ENCODE measurements at places on chromosomes 1 and 21.

DNA sequence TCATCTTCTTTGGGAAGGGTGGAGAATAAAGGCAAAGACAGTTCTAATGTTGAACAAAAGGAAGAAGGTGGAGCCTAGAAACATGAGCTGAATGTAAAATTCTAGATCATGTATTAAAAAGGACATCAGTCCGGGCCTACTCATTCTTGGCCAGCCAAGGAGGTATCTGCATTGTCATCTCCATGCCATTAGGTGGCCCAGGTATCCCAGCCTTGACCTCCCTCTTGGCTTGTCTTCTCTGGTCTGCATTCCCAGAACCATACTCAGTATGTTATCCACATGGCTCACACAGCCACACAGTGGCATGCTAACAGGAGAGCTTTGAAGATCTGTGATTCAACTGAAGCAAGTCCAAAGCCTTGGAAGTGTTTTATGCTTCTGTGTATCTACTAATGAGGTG lies 369.8 kb upstream of the KAZN start:
- DNase-seq, result no peak

- no peak for DNase-seq
These were observed 101.6 kb upstream of the BACE2 start for GRCh38 chr21:41066086-41066938.

GRCh38 chr1:85553416-85554335 lies 26.9 kb upstream of the CCN1 start:
- DNase-seq, result no peak

DNA sequence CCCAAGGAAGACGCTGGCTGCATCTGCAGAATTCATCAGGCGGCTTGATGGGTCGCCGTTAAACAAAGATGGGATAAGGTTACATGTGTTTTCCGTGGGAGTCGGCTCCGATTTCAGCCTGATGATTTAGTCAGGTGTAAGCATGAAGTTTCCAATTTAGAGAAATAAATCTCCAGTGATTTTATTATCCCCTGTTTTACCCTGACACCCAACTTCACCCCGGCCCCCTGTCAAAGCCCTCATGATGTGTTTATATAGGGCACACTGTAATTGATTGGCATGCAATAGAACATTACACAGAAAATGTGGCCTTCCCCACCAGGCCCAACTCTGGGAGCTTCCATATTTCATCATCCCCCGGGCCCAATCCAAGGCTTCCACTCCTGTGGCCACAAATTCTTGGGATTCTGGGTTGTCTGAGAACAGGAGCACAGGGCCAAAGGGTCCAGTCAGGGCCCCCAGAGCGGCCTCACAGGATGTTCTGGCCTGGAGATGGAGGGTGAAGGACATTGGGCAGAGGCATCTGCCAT lies 72.5 kb downstream of the FOXD2 start:
- no peak for DNase-seq

DNA sequence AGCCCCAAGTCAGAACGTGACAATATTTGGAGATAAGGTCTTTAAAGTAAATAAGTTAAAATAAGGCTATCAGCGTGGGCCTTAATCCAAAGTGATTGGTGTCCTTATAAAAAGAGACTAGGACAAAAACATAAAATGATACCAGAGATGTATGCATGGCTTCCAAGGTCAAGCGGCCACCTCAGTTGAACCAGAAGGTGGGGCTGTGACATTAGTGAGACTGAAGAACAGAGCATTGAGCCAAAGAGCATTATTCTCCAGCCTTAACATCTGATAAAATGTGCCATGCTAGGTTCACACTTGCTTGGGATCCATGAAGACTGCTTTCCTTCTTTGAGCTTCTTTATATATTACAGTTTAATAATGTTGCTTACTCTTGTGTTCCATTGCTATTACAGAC lies 554.6 kb downstream of the PLA2G4A start:
- no peak for DNase-seq

DNA sequence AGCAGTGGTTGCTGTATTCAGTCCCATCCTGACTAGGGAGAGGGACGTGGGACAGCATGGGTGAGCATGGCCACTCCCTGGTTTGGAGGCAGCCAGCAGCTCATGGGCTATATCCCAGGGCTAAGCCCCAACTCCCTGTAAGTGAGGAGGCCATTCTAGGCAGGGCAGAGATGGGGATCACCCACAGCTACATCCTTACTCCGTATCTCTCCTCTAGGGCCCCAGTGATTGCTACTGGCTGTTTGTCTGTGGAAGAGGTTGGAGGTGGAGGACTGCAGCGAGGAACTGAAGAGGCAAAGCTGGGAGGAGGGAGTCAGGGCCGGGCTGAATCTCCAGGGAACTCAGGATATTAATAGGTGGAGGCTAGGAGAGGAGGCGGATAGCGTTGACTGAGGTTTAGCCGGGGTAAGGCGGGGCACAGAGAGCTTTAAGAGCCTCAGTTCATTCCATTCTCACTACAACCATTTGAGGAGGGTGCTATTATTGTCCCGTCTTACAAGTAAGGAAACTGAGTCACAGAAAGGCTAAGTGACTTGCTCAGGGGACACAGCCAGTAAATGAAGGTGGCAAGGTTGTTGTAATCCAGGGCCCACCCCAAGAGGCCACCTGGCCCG lies 6.8 kb downstream of the OLIG2 start:
- no peak for DNase-seq

GRCh38 chr1:150134537-150134936 lies 15.2 kb upstream of the PLEKHO1 start:
- DNase-seq, result no peak

DNA sequence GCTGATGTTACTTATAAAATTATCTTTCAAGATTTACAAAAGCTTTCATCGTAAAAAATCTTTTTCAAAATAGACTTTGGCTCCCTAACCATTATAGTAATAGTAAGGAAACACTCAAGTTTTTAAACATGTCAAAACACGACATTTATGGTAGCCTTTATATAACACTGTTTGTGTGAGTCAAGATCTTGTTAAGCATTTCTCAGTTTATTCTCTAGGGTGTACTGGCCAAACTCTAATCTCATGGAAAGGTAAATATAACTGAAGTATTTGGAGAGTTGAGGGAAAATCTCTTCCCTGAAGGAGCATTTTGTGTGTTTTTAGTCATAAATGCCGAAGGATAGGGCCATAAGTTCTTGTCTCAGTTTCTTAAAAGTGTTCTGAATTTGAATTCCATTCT lies 790.9 kb upstream of the NCAM2 start:
- DNase-seq, result no peak

DNA sequence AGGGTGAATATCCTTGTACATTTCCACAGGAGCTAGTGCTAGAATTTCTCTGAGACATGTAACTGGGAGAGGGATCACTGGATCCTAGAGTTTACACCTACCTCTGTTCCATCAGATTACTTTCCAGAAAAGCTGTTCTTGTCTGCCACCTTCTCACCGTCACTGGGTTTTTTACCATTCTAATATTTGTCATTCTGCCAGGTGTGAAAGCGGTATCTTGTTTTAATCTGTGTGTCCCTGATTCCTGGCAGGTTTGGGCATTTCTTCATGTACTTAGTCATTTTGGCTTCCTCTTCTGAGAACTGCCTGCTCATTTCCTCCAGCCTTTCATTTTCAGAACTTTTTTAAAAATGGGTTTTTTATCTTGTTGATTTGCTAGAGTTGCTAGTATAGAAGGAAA lies 5.1 kb downstream of the PMF1 start:
- DNase-seq, result no peak

- no peak for DNase-seq
These were observed 42.6 kb upstream of the COL6A1 start for GRCh38 chr21:45938811-45939520.

DNA sequence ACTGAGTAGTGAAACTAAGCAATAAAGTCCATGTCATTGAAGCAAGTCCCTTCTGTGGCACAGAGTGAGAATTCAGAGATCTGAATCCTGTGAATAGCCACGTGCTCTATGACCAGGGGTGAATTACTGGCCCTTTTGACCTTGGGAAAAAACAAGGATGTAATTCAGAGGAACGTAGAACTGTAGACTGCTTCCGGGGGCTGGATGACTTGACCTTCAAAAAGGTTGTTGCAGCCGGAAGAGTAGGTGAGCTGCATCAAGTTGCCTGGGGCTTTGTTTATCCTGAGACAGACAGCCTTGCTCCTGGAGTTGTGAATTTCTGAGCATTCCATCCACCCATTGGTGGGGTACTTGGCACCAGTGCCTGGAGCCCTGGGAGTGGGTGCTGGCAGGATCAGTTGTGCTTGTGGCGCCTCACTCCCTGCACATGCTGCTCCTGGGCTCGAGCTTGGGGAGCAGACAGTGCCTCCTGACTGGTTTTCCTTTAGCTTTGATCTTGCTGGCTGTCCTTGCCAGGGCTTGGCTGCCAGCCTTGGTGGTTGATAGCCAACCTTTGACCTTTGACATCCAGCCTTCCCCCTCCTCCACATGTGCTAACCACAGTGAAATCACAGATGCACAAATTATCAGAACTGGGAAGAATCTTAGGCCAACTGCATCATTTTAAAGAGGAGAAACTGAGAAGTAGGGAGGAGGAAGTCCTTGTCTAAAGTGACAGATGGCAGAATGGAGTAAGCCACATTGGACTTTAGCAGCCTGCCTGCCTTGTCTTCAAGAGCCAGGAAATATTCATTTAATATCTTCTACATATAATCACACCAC lies 16.2 kb upstream of the MYOG start:
- DNase-seq, result no peak

Measured in activated CD8-positive, alpha-beta memory T cell treated with anti-CD3 and anti-CD28 coated beads for 1 hour (primary cell).